Karpas-422 (cell line): ENCODE measurements at places on chromosomes 12 and 14. TPM values are rescaled to one million over a fixed set of nuclear protein-coding genes. Genes with fewer than 3 reads are reported as not detected.

GRCh38 chr14:68541178-68541896 lies 251.5 kb downstream of the ZFP36L1 start:
- H3K27ac ChIP-seq: no peak overlapping the region
- no peak overlapping the region for H3K4me3 ChIP-seq
- no peaks in the 10 kb centered on the region for H3K27me3 ChIP-seq
- H3K4me1 ChIP-seq: no peaks in the 10 kb centered on the region
- no peak for DNase-seq
- no peaks in the 10 kb centered on the region for H3K36me3 ChIP-seq

The SLC6A13 gene
- not detected in 2 replicates for total RNA-seq

DNA sequence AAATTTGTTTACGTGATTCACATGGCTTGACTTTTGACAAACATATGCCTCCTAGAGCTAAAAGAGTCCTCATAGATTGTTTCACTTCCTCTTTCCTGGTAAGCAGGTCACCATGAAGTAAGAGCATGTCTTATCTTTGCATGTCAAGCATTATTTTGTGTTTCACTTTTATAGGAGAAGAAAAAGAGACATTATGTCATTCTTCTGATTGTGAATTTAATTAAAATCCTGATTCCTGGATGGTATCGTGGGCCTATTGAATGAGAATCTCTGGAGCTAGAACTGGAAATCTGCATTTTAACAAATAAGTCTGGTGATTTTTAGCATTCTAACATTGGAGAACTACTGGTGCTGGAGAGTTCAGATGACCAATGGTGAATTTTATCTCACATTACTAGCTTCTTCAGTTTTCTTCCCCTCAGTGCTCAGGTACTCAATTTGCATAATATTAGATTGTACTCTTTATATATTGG lies 218.6 kb upstream of the ATP2B1 start:
- peak overlapping the region; percentile 17; the same call in 1 of the 2 replicates for H3K27ac ChIP-seq
- H3K36me3 ChIP-seq: no peaks in the 10 kb centered on the region
- peak; percentile 81 for DNase-seq
- peak overlapping the region; percentile 50 for H3K4me3 ChIP-seq
- H3K4me1 ChIP-seq: peaks cover 20% of the 10 kb centered on the region

- no peak for DNase-seq
- H3K27me3 ChIP-seq: no peaks in the 10 kb centered on the region
- no peak overlapping the region for H3K27ac ChIP-seq
- H3K4me1 ChIP-seq: no peaks in the 10 kb centered on the region
Observed at GRCh38 chr12:2960996-2961616, 1.9 kb downstream of the TEAD4 start.

DNA sequence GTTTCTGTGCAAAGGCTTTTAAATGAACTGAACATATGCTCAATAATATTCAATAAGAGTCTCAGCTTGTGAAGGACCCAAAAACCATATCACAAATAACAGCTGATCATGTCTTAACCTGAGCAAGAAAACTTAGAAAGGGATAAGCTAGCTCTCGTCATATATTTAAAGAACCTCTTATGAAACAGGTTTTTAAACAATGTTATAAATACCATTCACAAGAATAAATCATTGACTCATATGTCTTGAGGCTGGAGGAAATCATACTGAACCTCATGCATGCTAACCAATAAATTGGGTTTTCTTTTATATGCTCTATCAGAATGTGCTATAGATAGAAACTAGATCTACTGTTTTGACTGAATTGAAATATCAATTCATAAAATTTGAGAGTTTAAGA lies 426.9 kb downstream of the NOVA1 start:
- H3K27ac ChIP-seq: no peak overlapping the region
- no peaks in the 10 kb centered on the region for H3K4me1 ChIP-seq
- no peak for DNase-seq
- H3K27me3 ChIP-seq: no peaks in the 10 kb centered on the region
- H3K36me3 ChIP-seq: no peaks in the 10 kb centered on the region

The PSEN1 gene
- total RNA-seq: 39.0 and 57.8 TPM in 2 replicates
